ENCODE measurements at places on chromosomes 13 and 19.

- DNase-seq, result no peak
Measured at GRCh38 chr19:11251217-11251616, 11.1 kb downstream of the DOCK6 start.

DNA sequence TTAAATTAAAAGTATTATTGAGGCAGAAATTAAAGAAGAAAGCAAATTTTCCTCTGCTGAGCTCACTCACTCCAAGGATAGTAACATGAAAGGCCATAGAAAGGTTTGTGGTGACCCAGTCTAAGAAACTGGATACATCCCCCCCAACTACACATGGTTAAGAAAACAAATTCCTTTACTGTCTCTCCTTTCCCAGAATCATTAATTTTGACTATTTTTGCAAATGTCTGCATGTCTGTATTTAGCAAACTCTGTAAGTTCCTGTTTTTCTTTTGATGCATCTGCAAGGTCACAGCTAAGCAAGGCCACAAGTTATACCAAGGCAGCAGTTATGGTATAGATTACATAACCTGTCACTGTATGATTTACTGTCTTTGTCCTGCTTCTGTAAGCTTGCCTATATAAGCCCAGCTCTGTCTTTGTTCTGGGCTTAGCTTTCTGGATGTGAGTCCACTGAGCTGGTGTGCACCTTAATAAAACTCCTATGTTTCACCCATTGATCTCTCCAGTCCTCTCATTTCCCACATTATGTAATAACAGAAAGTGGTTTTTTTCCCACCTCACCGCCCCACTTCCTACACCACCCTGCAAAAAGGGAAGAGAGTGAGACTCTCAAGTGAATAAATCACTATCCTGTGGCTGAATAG lies 8.5 kb upstream of the ZNF83 start:
- DNase-seq, result no peak

GRCh38 chr19:18388960-18389725 lies 3.2 kb downstream of the GDF15 start:
- no peak for DNase-seq

DNA sequence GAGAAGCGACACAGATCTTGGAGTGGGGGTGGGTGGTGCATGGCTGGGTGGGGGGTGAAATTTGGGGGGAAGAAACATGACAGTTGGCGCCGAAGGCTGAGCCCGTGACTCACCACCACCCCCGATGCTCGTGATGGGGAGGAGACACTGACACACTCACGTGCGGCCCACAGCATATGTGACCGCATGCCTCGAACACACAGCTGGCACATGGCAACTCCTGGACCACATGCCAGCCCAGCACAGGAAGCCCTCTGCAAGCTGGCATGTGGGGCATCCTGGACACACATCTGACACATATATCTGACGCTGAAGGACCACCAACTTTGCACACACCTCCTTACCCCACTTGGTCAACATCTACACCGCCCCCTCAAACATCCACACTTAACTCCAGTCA lies 1.2 kb upstream of the GRIK5 start:
- DNase-seq, result no peak

DNA sequence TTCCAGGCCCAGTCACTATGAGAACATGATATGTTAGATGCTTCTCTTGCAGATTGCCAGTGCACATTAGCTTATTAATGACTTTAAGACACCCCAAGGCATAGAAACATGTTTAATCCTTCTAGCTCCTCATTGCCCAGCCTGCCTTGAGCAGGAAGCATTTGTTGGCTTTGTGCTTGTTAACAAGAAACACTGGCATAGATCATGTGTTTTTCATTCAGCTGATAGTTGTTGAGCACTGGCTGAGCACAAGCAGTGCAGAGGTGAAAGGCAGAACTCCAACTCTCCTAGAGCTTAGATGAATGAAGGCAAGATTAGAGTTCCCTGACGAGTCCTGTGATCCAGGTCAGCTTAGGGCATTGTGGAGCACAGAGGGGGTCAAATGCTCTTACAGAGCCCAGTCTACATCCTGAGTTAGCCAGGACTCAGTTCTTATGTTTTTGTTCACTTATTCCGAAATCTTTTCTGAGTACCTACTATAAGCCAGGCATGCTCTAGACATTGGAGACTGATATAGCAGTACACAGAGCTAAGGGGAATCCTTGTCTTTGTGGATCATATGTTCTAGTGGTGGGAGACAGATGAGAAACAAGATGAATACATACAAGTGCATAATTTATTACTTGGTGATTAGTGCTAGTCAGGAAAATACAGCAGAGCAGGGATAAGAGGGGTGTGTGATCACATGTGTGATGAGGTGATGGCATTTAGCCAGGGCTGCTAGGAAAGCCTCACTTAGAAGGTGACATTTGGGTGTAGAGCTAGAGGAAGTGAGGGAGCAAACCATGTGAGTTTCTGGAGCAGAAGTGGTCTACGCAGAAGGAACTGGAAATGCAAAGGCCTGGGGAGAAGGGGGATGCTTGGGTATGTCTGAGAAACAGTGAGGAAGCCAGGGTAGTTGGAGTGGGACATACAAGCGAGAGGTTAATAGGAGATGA lies 101.2 kb downstream of the WASF3 start:
- no peak for DNase-seq

DNA sequence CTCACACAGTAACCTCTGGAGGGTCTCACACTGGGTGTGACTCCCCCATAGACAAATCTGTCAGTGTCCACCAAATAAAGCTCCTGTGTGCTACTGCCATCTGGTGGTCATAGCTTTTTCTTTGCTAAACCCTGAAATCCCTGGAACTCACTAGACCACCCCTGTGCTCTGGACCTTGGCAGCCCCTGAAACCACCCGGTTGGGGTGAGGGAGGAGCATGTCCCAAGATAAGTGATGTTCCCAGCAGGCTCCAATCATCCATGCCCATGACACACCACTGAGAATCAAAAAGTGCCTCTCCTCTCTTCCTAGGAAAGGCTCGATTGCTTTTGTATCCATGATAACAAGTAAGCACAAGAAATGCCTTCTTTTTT lies 6.5 kb upstream of the HSD17B14 start:
- DNase-seq, result peak; percentile 40

DNA sequence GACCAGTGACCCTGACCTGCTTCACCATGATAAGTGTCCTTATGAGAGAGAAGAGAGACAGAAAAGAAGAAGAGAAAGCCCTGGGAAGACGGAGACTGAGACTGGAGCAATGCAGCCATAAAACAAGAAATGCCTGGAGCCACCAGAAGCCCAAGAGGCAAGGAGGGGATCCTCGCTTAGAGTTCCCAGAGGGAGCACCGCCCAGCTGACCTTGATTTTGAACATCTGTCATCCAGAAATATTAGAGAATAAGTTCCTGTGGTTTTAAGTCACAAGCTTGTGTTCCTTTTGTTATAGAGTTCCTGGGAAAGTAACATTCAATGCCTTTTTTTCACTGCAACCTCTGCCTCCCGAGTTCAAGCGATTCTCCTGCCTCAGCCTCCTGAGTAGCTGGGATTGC lies 20.2 kb downstream of the CERS1 start:
- DNase-seq, result no peak
